ENCODE measurements at places on chromosomes 13 and 19.

DNA sequence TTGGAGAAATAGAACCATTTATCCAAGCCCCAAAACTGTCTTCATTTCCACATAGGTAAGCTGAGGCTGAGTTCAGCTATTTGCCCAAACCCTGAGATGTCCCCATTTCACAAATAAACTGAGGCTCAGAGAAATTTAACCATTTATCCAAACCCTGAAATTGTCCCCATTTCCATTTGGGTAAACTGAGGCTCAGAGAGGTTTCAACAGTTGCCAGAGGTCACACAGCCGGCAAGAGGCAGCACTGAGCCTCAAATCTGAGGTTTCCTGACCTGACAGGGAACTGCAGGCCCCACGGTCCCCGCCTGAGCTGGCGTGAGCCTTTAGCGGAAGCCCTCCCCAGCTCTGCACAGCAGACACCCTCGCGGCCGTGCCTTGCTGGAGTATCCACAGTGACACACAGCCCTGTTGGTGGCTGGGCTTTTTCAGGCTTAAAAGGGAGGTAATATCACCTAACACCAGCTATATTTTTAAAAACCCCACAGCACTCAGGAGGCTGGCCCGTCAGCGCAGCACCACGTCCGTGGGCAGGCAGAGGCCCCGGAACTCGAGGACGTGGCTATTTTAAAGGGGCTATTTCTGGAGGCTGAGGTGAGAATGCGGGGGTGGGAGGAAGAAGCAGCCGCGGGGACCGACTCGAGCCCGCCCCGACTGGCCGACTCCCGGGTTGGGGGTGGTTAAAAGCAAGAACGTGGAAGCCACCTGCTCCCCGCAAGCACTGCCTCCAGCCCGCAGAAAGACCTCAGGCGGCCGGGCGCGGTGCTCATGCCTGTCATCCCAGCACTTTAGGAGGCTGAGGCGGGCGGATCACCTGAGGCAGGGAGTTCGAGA is 18.5 kb downstream of the PTPRS start:
- DNase-seq = no peak

GRCh38 chr19:30817965-30818567 is 445.9 kb downstream of the ZNF536 start:
- no peak for DNase-seq

DNA sequence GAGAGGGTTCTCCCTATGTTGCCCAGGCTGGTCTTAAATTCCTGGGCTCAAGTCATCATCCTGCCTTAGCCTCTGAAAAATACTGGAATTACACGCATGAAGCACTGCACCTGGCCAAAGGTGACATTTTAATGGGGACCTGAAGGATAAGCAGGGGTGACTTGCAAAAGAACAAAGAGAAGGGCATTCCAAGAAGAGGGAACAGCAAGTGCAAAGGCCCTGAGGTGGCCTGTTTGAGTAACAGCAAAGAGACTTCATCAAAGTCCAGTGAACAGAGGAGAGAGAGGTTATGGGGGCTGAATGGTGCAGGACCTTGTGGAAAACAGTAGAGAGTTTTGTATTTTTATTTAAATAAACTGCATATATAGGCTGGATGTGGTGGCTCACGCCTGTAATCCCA is 4.1 kb downstream of the CA11 start:
- no peak for DNase-seq

DNA sequence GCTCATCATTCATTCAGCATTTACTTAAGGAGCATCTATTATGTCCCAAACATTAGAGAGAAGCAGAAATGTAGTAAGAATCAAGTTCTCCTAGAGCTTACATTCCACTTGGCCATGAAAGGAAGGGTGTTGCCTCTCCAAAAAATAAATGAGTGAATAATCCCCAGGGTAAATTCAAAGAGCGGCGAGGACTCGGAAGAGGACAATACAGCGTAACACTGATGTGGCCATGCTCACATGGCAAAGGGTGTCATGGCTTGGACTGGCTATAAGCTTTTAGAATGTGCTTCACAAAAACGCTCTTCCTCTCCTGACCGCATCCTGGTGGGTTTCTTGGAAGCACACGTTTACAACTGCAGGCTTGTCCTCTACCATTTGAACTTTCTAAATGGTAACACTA is 290.2 kb downstream of the IRS2 start:
- no peak for DNase-seq

GRCh38 chr13:23778879-23779278 is 110.3 kb downstream of the MIPEP start:
- DNase-seq = peak; percentile 70

- peak; percentile 33 for DNase-seq
Observed at GRCh38 chr19:36113894-36114720, 568 bp downstream of the POLR2I start.

DNA sequence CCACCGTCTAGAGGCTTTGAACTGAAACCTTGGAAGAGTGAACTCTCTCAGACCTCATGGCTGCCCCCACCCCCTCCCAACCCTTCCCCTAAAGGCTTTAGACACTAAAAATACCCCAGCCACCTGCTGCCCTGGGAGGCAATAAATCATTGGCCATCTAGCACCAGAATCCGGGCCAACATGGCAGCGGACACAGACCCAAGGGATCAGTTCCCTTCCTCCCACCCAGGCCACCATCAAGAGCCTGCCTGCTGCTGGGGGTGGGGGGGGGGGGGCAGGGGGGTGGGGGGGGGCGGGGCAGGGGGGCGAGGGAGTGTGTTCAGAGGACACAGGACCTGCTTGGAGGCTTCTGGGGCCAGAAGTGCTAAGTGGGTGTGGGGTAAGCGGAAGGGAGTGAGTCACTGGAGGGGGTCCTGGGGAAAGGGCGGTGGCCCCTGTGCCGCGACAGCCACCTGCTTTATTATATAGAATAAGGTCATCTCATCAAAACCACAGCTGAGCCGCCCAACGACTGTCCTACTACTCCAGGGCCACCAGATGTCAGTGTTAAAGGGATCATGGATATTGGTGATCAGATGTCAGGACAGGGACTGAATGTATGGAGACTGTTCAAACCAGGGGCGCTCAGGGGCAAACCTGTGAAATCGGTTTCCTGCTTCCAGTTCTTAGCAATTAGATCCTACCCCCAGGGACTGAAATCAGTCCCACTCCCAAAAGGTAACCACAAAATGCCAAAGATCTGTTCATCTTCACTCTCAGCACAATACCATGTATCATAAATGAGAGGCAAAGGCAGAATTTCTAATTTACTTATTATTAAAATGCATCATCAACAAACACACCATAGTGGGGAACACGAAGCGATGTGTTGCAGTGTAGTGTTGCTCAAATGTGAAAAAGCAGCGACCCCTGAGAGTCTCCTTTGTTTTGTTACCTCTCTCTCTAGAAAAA is 24.3 kb downstream of the ARL11 start:
- DNase-seq = peak; percentile 39

- DNase-seq = peak; percentile 84
Observed at GRCh38 chr13:114015111-114015968, 41.5 kb upstream of the C13orf46 start.

DNA sequence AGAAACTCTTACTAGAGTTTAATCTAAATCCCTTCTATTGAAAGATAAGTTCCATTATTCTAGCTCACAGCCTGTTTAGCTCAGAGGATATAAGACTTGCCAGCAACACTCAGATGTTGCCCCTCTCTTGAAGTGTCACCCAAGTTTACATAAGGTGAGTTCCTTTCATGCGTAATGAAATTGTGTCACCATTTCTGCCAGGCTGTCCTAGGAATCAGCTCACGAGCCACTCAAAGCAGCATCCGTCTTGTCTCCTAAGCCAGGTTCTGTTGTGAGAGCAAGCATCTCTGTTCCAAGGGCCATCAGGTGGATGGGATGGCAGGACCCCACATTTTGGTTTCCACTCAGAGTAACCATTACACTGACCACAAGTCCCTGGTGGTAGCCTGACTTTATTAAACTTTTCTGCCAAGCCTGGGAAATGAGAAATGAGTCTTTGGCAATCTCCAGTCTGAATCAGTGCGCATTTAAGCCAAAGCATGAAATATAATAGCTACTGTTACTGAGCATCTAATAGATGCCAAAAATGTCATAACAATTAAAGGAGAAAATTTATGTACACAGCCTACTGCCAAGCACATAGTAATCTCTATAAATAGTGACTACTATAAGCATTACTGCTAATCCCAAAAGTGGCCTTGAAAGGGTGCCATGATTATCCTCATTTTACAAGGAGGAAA is 179.6 kb upstream of the MIR17HG start:
- peak; percentile 18 for DNase-seq

DNA sequence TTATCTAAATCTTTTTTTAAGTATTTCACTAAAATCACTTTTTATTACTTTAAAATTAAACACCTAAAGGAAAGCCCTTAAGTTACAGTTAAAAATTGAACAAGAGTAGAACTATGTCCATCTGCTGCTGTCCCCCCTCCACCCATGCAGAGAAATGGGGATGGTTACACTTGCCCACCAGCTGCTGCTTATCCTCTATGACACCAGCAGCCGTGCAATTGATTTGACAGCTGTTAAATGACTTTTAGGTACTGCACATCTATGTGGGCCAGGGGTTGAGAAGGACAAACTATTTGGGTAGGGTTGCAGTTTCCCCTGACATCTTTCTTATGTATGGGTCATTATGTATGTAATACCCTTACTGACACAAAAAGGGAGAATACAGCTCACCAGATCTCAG is 77.2 kb downstream of the TBC1D4 start:
- DNase-seq = no peak

- no peak for DNase-seq
Observed at GRCh38 chr13:108190897-108191296, 24.4 kb downstream of the LIG4 start.

- no peak for DNase-seq
Observed at GRCh38 chr19:30170495-30171137, 201.6 kb upstream of the ZNF536 start.

DNA sequence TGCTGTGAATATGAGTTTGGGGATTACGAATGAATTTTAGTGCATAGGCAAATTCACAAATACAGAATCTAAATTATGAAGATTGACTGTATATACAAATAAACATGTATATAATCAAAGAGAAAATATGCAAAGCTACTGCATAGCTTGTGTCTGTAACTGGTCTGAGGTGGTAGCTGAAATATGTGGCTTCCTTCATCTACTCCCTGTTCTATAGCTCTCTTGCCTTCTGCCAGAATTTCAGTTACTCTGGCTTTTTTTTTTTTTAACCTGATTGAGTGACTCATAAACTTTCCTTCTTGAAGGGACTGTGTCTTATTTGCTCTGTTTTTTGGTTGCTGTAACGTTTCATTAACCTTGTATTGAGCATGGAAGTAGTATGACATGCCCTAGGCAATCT is 26.6 kb downstream of the DNAJC3 start:
- peak; percentile 20 for DNase-seq

DNA sequence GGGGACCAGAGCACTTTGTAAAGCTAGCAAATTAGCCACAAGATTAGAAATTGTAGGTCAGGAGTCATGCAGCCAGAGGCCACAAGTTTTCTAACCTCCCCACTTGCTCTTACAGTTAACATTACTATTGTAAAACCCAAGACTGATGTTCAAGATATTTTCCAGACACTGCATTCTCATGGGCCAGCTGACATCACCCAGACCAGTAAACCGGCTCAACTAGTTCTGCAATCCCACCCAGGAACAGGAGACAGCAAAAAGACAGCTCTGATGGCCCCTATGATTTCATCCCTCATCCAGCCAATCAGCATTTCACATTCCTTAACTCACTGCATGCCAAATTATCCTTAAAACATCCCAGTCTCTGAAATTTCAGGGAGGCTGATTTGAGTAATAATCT is 178.5 kb downstream of the PRR20E start:
- DNase-seq = no peak

DNA sequence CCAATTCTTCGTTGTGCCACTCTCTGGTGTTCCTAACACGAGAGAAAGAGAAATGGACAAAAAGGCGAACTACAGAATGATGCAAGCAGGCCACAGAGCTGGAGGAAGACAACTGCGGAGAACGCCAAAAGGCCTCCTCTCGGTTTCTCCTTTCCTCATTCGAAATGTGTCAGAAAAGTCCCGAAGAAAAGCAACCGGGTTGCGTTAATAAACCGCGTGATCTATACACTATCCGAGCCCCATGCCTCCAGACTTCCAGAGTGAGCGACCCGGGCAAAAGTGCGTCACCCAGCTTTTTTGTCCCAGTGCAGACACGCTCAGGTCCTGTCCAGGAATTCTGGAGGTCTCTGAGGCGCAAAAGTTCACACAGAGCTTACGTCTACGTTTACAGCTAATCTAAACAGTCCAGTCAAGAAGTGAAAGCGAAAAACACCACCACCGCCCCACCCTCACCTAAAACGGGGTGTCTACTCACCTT is 413 bp downstream of the N4BP2L2 start:
- DNase-seq = peak; percentile 52

DNA sequence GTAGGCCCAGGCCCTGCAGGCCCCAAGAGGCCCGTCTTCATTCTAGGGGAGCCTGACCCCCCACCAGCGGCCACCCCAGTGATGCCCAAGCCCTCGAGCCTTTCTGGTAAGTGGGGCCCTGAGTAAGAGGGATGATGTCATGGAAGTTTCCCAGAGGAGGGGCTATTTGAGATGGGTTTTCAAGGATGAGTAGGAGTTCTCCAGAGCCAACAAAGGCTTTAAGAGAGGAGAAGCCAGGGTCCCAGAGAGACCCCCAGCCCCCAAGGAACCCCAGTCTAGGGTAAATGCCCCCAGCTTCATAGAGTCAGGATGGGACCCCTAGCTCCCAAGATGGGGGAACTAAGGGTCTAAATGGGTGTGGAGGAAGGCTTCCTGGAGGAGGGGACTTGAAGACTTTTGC is 9.1 kb upstream of the PIK3R2 start:
- no peak for DNase-seq

DNA sequence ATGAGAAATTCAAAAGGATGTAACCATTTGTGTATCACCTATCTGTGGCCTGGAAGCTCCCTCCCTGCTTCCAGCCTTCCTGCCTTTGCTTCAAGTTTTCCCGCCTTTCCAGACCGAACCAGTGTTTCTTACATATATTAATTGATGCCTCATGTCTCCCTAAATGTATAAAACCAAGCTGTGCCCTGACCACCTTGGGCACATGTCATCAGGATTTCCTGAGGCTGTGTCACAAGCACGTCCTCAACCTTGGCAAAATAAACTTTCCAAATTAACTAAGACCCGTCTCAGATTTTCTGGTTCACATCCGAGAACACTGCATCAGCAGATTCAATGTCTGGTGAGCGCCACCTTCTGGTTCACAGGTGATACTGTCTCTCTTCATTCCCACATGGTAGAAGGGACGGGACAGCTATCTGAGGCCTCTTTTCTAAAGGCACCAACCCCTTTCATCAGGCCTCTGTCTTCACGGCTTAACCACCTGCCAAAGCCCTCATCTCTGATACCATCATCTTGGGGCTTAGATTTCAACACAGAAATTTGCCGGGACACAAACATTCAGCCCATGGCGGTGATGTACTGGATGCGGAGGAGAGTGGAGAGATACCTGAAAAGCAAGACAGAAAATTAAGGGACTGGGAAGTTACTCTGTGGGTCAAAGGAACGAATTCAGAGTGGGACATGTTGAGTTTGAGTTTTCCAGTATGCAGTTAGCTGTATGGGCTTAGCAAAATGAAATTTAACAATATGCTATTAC is 58.7 kb upstream of the PABPC3 start:
- peak; percentile 49 for DNase-seq

DNA sequence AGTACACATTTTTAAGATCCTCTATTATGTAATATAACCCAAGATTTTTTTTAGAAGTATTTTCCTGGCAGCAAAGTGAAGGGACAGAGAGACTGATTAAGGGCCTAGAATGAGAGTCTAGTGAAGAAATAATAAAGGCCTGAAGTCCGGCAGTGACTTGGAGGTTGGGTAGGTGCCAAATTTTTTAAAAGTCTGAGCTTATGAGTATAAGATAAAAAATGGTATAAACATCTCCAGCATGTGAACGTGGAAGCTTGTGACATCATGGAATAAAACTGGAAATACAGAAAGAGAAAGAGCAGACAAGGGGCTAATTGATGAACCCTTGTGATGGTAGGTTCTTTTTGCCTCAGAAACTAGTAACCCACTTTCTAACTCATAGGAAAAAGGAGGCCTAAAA is 174.6 kb downstream of the SUCLA2 start:
- DNase-seq = peak; percentile 17

Data from fibroblast of lung (primary cell).